ENCODE measurements at places on chromosomes 12 and 14. TPM values are rescaled to one million over a fixed set of nuclear protein-coding genes. Genes with fewer than 3 reads are reported as not detected.

TAS2R50 gene
- 0.18 TPM for total RNA-seq

GRCh38 chr14:35818346-35819115, 7.6 kb upstream of the BRMS1L start:
- no peak for DNase-seq
- no peaks in the 10 kb centered on the region for H3K4me1 ChIP-seq
- no peaks in the 10 kb centered on the region for H3K27me3 ChIP-seq
- H3K27ac ChIP-seq: no peak overlapping the region
- H3K4me3 ChIP-seq: no peak overlapping the region

SRRM4 gene
- not detected for total RNA-seq

DNA sequence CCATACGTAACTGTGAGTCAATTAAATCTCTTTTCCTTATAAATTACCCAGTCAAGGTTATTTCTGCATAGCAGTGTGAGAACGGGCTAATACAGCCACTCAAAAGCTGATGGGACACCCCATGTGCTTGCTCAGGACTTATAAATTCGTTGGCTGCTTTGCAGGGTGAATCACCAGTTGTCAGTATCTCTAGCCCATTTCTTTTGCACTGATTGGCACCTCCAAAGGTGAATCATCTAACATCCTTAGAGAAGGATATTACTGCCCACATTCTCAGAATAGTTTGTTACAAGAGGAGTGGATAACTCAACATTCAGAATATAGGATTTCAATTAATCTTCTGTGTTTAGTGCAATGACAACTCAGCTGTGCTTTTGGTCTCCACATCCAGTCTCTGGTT, 601.5 kb downstream of the KCNH5 start:
- H3K27me3 ChIP-seq: no peaks in the 10 kb centered on the region
- no peak for DNase-seq
- H3K4me3 ChIP-seq: no peak overlapping the region
- H3K36me3 ChIP-seq: no peaks in the 10 kb centered on the region
- H3K27ac ChIP-seq: no peak overlapping the region

GRCh38 chr12:124520907-124521306, 46.5 kb downstream of the NCOR2 start:
- no peak for DNase-seq
- no peaks in the 10 kb centered on the region for H3K27me3 ChIP-seq
- H3K27ac ChIP-seq: peak overlapping the region; percentile 83
- peaks cover 84% of the 10 kb centered on the region for H3K4me1 ChIP-seq
- H3K4me3 ChIP-seq: no peak overlapping the region

DNA sequence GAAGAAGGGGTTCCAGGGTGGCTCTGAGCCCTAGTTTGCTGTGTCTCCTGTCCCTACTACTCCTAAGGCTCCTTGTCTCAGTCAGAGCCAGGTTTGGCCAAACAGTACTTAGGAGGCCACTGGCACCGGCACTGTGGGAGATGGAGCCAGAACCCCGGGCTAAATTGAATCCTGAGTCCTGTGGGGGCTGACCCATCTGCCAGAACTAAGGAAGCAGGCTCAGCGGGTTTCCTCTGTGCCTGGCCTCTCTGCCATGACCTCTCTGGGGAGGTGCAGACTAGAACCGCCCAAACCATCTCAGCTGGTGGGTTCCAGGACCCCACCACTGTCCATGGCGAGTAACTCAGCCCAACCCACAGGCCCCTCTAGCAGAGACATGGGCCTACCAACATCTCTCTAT, 5.5 kb downstream of the ACTN1 start:
- no peak overlapping the region for H3K27ac ChIP-seq
- DNase-seq: no peak
- peaks cover 13% of the 10 kb centered on the region for H3K36me3 ChIP-seq
- H3K4me3 ChIP-seq: no peak overlapping the region
- H3K4me1 ChIP-seq: peaks cover 41% of the 10 kb centered on the region
- no peaks in the 10 kb centered on the region for H3K27me3 ChIP-seq

DNA sequence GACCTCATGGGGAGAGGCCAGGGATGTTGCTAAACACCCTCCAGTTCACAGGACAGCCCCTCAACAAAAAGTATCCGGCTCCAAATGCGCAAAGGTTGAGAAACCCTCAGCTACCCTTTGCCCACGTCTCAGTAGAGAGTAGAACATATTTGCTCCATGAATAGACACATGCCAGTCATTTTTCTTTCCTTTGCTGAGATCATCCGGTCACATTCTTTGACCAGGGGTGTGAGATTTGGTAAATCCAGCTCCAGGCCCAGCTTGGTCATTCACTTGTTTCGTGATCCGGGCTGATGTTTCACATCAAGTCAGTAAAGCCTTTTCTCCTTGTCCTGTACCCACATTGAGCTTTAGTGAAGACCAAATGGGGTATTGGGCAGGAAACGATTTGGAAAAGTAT, 83.6 kb upstream of the LHX5 start:
- peaks cover 6% of the 10 kb centered on the region for H3K27me3 ChIP-seq
- H3K4me3 ChIP-seq: no peak overlapping the region
- no peaks in the 10 kb centered on the region for H3K4me1 ChIP-seq
- no peak for DNase-seq
- H3K36me3 ChIP-seq: no peaks in the 10 kb centered on the region

DNA sequence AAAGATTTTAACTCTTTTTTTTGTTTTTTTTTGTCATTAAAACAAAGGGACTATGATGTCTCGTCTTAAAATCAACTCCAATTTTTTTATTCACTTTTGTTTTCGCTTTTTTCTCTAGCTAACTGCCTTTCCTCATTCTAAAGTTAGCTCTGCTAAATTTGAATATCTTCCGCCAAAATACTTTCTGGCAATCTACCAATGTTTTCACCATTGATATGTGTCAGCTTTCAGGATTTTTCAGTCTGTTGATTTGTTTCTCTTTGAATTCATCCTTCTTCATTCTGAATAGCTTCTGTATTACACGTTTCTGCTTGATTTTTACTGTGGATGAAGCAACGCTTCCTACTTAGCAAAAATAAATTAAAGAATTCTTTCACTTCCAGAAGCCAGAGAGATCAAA, 38.7 kb upstream of the NOVA1 start:
- H3K4me1 ChIP-seq: no peaks in the 10 kb centered on the region
- H3K4me3 ChIP-seq: no peak overlapping the region
- no peak overlapping the region for H3K27ac ChIP-seq
- H3K27me3 ChIP-seq: no peaks in the 10 kb centered on the region
- no peak for DNase-seq

OTOGL gene
- total RNA-seq: not detected

DNA sequence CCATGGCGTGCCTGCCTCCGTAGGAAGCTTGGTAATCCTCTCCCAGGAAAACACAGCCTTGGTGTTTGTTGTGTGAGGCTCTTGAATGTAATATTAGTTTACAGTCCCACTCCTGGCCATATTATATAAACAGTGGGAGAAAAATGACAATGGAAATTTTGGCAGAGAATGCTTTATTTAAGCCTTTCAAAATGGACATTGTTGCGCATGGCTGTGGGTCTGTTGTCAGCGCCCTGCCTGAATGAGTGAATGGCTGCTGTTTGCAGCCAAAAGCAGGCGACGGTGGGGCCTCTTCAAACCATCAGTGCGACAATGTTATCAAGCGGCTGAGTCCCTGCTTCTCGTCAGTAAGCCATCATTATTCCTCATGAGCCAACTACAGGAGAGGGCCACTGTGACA, 201.8 kb upstream of the RMST start:
- DNase-seq: no peak
- no peaks in the 10 kb centered on the region for H3K27me3 ChIP-seq
- no peak overlapping the region for H3K4me3 ChIP-seq
- H3K27ac ChIP-seq: no peak overlapping the region
- H3K4me1 ChIP-seq: no peaks in the 10 kb centered on the region
- H3K36me3 ChIP-seq: no peaks in the 10 kb centered on the region

DNA sequence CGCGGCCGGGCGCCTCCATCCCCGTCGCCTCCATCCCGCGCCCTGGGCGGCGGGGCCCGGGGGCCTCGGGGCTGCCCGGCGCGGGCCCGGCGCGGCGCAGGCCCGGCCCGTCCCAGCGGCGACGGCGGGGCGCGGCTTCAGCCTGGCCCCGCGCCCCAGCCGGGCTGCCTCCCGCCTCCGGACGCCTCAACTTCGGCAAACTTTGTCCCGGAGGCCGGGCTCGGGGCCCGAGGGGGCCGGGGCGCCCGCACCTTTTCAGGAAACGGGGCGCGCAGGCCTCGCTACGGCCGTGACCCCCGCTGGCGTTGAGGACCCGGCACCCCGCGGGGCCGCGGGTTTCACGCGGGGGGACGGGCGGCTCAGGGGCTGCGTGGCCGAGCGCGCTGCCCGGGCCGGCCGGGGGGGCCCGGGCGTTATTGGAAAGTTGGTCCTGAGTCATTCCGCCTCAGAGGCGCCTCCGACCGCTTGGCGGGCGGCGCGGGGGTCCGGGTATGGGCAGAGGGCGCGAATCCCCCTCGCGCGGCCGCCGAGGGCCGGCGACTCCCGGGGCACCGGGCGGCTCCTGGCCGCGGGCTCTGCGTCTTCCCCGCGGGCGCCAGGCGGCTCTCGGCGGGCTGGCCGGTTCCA, 575 bp downstream of the TRAF3 start:
- peak overlapping the region; percentile 86 for H3K27ac ChIP-seq
- H3K27me3 ChIP-seq: no peaks in the 10 kb centered on the region
- peaks cover 15% of the 10 kb centered on the region for H3K4me1 ChIP-seq
- no peak for DNase-seq
- H3K36me3 ChIP-seq: no peaks in the 10 kb centered on the region

DNA sequence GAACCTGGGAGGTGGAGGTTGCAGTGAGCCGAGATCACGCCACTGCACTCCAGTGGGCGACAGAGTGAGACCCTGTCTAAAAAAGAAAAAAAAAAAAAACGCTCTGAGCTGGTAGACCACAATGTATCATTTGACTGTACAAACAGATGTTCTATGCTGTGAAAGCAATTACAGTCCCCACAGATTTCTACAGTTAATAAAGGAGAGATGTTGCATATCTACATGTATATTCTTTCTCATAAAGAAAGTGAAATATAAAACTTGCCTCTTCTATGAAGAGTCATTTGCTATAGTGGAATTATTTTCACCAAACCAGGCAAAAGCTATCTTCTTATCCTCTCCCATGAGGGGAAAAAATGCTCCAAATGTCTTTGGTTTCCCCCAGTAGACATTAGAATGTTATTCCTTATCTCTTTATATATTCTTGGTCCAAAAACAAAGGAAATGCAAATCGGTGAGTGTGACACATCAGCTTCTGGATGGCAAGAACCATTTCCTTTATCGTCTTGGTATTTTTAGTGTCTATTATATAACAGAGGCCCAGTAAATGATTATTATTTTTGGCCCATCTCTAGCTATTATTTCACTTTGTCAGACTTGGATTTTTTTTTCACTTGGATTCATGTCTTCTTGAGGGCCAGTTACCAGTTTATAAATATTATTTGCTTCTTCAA, 230.4 kb downstream of the SSPN start:
- H3K4me3 ChIP-seq: no peak overlapping the region
- no peaks in the 10 kb centered on the region for H3K36me3 ChIP-seq
- peaks cover 9% of the 10 kb centered on the region for H3K4me1 ChIP-seq
- no peak overlapping the region for H3K27ac ChIP-seq

DNA sequence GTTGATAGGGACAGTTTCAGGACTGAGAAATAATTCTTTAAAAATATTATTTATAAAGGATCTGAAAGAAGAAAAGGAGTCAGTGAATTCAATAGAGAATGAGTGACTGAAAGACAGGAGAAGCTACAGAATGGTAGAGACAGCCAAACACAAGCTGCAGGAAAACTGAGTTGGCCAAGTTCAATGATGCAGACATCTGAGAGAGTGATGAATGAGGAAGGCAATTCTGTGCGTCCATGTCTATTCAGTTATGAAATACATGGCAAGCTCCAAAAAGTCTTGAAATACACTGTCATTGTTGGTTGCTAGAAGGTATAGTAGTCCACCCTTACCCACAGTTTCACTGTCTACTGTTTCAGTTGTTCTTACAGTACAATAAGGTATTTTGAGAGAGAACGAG, 6.8 kb downstream of the LRRC74A start:
- H3K4me3 ChIP-seq: no peak overlapping the region
- peaks cover 2% of the 10 kb centered on the region for H3K27me3 ChIP-seq
- H3K27ac ChIP-seq: no peak overlapping the region
- H3K36me3 ChIP-seq: no peaks in the 10 kb centered on the region

GRCh38 chr12:114764510-114764909, 80.5 kb upstream of the TBX3 start:
- no peaks in the 10 kb centered on the region for H3K4me1 ChIP-seq
- no peak for DNase-seq
- no peaks in the 10 kb centered on the region for H3K36me3 ChIP-seq
- no peak overlapping the region for H3K4me3 ChIP-seq
- H3K27ac ChIP-seq: no peak overlapping the region
- H3K27me3 ChIP-seq: no peaks in the 10 kb centered on the region

CCDC38 gene
- total RNA-seq: not detected

LHX5 gene
- total RNA-seq: not detected

NPAS3 gene
- 0.23 TPM for total RNA-seq

DNA sequence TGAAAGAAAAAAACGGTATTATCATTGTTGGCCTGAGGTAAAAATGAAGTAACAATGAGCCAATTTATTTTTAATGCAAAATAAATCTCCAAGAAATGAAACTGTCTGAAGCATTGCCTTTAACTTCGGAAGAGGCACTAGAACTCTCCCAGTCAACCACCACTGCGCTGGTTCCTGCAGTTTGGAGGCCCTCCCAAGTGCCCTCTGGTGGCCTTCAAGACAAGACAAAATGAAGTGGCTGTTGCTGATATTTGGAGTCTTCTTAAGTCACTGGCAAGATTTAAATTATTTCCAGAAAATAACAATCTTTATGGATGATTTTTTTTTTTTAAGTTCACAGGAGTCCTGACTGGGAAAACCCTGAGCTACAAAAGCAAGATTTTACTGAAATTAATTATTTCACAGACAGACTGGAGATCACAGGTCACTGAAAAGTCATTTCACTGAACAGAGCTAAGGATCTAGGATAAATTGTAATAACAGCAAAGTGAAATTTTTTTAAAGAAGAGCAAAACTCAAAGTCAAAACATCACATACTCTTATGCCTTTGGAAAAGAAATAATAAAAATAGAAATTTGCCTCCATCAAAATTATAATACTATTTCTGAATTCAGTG, 58.2 kb downstream of the DICER1 start:
- peak; percentile 22 for DNase-seq
- no peak overlapping the region for H3K27ac ChIP-seq
- H3K4me3 ChIP-seq: no peak overlapping the region
- no peaks in the 10 kb centered on the region for H3K27me3 ChIP-seq
- no peaks in the 10 kb centered on the region for H3K4me1 ChIP-seq

GRCh38 chr14:89697281-89698060, 257.1 kb downstream of the EFCAB11 start:
- H3K27me3 ChIP-seq: no peaks in the 10 kb centered on the region
- H3K27ac ChIP-seq: no peak overlapping the region
- no peak overlapping the region for H3K4me3 ChIP-seq
- DNase-seq: no peak

DNA sequence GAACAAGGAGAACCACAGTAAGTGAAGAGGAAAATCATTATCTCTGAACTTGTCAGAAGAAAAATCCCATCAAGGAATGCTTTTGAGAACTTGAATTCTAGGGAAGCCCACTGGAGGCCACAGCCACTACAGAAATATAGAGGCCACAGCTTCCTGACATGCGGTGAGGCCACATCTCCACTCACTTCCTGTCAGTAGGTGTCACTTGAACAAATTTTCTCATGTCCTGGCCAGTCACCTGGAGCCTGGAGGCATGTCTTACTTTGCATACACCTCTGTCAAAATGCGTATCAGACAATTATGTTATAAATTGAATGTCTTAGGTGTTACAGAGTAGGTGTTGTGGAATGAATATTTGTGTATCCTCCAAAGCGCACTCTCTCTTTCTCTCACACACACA, 370.3 kb downstream of the DAD1 start:
- no peaks in the 10 kb centered on the region for H3K27me3 ChIP-seq
- no peaks in the 10 kb centered on the region for H3K36me3 ChIP-seq
- no peak overlapping the region for H3K27ac ChIP-seq
- H3K4me1 ChIP-seq: no peaks in the 10 kb centered on the region

Measured in Panc1 (cell line).